Suppressor macrophage treated with lipopolysaccharide for 4 hours (primary cell): ENCODE measurements at places on chromosomes 2 and 18.
A peak's percentile ranks its signal among the peaks of the same experiment; 100 is the strongest.

DNA sequence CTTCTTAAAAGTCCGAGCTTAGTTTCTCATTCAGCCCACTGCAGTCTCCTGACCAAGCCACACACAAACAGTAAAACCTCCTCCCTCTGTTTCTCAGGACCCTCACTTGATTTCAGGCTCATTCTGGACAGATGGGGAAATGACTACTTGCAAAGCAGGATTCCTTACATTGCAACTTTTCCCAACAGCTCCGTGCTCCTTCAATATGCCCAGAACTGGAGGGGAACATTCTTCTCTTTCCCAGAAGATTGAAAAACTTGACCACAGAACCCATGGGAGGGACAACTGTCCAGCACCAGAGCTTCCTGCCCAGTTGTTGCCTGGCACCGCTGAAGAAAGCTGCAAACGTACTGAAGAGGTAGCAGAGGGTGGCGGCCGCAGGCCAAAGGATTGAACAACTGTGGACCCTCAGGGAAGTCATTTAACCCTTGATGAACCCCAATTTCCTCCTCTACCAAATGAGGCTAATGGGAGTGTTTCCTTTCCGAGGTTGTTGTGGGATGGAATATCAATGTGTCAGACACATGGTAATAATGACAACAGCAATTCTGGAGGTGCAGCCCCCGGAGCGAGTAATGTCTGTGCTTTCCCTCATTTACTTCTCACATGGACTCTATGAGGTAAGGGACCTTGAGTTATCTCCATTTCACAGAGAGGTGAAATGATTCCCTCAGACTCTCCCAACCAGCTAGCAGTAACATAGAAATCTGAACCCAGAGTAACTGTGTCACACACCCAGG lies 25.0 kb downstream of the BCL11A start:
- peak; percentile 77 for DNase-seq

DNA sequence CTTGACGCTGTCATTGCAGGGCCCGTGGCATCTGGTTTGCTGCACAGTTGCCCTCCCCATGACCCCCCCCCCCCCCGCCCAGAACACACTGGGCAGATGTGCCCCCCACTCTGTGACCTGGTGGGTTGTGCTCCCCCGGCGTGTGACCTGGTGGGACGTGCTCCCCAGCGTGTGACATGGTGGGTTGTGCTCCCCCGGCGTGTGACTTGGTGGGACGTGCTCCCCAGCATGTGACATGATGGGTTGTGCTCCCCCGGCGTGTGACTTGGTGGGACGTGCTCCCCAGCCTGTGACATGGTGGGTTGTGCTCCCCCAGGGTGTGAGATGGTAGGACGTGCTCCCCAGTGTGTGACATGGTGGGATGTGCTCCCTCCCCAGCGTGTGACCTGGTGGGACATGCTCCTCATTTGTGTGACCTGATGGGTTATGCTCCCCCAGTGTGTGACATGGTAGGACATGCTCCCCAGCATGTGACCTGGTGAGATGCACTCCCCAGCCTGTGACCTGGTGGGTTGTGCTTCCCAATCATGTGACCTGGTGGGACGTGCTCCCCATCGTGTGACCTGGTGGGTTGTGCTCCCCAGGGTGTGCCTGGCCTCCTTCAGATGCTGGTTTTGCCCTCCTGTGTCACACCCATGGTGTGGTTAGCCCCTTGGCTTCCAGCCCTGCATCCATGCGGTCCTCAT lies 213.7 kb downstream of the AGAP1 start:
- no peak for DNase-seq

DNA sequence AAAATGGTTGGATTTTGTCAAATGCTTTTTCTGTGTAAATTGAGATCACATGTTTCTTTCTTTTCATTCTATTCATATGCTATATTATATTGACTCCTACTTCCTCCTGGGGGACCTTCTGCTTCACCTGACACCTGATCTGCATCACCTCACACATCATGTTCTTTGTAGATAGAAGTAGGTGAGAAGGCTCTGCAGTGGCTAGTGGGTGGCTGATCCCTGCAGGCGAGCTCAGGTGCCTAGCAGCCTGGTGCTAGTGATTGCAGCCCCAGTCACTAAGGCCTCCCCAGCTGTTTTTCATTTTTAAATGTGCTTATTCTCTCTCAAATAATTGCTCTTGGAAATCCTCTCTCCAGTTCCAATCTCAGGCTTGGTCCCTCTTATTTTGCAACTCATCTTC lies 33.6 kb downstream of the MC4R start:
- DNase-seq, result no peak

GRCh38 chr2:64092502-64092901 lies 51.7 kb downstream of the PELI1 start:
- no peak for DNase-seq

GRCh38 chr2:174465327-174465726 lies 21.5 kb downstream of the GPR155 start:
- DNase-seq, result no peak

DNA sequence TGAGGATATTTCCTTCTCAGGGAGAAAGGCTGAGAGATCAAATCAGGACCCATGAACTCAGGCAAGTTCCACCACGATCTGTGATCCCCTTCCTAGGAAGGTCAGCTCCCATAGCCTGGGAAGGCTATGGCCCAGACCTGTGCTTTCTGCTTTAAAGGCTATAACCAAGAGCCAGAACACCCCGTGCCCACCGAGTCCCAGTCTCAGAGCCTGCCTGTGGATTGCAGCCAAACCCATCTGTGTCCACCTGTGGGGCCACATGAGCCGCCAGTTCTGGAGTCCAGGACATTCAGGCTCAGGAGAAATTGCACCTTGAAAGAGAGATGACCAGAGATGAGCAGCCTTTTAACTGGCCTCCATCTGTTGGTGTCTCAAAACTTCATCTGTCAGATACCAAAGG lies 46.9 kb downstream of the MAL start:
- no peak for DNase-seq

DNA sequence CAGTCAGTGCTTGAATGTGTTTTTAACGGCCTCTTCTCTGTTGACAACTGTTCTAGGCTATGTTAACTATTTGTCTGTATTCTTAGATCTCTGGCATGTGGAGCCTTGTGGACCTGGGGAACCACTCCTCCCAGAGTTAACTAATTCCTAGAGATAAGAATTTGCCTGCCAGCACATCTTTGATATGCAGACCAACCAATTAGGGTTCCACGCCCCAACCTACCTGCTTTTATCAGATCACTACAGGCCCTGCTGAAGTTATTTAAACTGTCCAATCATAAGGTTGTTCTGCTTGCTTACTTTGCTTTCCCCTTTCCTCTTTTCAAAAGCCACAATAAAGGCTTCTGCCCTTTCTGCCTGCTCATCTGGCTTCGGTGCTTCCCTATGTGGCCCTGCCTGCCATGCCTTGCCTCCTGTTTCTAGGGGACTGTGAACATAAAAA lies 8.5 kb upstream of the CYBRD1 start:
- DNase-seq, result peak; percentile 34

- peak; percentile 58 for DNase-seq
These were observed 43.2 kb upstream of the SOS1 start for GRCh38 chr2:39164089-39164488.

DNA sequence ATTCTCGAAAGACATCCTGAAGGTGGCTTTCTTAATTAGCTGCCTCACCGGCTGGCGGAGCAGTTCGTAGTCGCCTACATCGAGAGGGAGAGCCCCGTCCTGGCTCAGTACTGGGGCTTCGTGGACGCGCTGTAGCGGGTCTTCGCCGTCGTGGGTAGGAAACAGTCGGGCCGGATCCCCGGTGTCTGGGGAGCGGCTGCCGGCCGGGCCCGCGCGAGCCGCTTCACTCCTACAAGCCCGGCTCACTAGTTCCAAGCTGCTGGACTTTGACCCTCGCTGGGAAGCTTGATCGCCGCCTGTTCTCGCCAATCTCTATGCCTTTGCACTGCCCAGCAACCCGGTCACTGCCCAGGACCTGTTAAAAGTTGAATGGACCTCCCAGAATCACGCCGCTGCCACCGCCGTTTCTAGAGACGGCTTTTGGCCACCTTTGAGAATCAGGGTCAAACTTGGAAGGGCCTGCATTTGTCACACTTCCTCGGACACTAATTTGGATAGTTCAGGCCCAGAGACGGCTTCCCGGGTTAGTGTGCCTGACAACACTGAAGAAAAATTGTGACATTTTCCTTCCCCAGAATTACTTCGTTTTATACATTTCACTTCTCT lies 41.4 kb upstream of the AKAIN1 start:
- DNase-seq, result peak; percentile 30

- no peak for DNase-seq
These were observed 73.1 kb downstream of the RDH14 start for GRCh38 chr2:18487106-18487913.

- no peak for DNase-seq
These were observed 27.9 kb downstream of the G6PC2 start for GRCh38 chr2:168929031-168929430.

DNA sequence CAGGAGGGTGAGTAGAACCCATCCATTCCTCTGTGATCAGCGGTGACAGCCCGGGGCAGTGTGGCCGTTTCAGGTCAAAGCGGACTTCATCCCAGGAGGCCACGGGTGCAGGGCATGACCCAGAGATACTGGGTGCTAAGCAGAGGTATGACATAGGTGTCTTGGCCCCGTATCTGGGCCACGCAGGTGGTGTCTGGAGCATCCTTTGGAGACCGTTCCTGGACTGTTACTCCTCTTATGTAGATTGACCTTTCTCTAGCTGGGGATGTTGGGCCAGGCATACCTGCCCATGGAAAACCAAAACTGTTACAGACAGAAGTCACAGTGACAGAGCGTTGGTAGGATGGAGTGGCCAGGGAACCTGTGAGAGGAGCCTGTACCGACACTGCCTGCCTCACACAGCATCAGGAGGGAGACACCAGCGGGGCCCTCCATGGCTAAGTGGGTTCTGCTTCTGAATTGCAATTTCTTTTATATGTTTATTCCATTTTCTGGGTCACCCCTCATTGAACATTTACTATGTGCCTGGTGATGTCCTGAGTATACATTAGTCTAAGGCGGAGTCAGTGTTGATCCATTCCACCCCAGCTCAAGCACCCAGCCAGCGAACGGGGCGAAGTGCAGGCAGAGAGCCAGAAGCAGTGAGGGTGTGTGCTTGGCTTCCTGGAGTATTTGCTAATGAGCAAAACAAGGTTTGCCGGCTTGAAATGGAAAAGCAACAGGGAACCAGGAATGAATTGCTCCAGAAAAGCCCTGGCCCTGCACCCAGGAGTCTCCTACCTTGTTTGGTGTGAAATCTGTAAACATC lies 141.7 kb downstream of the SH3RF3 start:
- DNase-seq, result no peak

GRCh38 chr2:70362661-70363060 lies 60.8 kb upstream of the FAM136A start:
- DNase-seq, result no peak

GRCh38 chr2:101803945-101804696 lies 106.6 kb downstream of the MAP4K4 start:
- no peak for DNase-seq

- no peak for DNase-seq
These were observed 20.5 kb downstream of the NIFK start for GRCh38 chr2:121716126-121716525.

- DNase-seq, result peak; percentile 18
These were observed 7.6 kb upstream of the ADAM23 start for GRCh38 chr2:206435742-206436141.

DNA sequence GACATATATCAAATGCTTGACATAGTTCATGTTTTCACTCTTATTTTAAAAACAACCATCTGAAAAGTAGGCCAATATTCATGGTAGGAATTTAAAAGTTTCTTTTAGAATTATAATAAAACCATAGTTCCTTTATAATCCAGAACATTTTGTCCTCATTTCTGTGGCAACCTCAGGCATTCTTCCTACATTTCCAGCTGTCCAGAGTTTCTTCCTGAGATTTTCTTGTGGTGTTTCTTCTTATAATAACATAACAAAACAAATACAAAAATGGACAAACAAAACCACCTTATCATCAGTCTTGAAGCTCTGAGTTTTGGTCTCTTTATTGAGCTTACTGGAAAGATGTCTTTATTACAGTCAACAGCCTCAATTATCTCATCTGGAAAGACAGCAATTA lies 2028.6 kb upstream of the CELF4 start:
- no peak for DNase-seq
